ENCODE measurements at places on chromosomes 5 and 9. TPM values are rescaled to one million over a fixed set of nuclear protein-coding genes. Genes with fewer than 3 reads are reported as not detected.

SNCAIP gene
- total RNA-seq: not detected

INSL6 gene
- total RNA-seq: not detected

CFAP77 gene
- total RNA-seq: not detected

SARDH gene
- total RNA-seq: 0.07 TPM

DNA sequence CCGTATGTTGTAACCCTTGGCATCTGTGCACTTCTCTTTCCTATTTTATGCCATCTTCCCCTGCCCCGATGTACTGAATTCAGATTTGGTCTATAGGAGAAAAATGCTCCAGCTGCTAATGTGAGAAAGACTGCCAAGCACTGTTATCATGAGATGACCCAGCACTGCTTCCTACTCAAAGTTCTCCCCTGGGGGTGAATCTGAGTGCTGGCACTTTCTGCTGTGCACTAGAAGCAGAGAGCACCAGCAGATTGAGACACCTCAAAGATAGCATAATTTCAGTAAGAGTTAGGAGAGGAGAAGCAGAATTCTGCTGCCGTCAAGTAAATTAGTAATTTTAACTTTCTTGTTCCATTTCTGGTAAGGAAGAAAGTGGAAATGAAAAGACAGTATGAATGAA lies 92.8 kb upstream of the ACOT12 start:
- no peak for DNase-seq

DNA sequence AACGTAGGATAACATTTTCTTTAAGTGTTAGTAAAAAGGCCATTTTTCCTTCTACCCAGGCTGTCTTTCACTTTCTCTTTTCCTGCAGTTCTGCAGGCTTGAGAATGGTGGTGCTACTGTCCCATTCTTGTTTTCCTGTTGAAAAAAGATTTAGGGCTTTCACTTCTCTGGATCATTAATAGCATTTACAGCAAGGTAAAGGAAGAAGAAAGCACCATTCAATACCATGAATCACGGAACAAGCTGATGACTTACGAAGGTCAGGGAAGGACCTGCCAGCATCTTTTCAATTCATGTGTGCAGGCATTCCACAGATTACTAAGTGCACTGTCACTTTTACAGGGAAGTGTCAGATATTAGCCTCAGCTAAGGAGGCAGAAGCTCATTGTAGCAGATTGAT lies 292.8 kb downstream of the YTHDC2 start:
- DNase-seq: no peak

DNA sequence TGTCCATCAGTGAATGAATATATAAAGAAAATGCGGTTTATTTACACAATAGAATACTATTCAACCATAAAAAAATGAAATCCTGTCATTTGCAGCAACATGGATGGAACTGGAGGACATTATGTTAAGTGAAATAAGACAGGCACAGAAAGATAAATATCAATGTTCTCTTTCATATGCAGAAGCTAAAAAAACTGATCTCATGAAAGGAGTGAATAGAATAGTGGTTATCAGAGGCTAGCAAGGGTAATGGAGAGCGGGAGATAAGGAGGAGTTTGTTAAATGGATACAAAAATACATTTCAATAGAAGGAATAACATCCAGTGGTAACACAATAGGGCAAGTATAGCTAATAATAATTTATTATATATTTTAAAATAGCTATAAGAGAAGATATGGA lies 65.0 kb downstream of the AGTPBP1 start:
- DNase-seq: no peak
